ENCODE measurements at places on chromosomes 5 and 9.
A peak's percentile ranks its signal among the peaks of the same experiment; 100 is the strongest.

- no peak for DNase-seq
Observed at GRCh38 chr9:8751406-8751930, 951.9 kb upstream of the DMAC1 start.

DNA sequence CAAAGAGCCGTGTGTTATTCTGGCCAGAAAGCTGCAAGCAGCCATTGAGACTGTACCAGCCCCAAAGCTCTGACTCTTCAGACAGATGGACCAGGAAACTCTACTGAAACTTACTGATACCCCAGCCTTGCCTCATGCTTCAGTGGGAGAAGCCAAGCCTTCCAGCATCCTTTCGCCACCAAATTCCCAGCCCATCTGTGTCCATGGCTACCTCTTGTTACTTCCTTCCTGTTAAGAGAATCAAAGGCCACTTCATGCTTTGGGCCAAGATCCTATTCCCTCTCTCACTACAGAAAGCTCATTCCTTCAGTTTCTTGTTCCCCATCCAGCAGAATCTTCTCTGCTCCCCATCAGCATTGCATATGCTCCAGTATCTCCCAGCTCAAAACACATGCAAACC, 46.9 kb upstream of the FREM1 start:
- no peak for DNase-seq

GRCh38 chr9:91296354-91296753, 65.4 kb downstream of the AUH start:
- DNase-seq: no peak

DNA sequence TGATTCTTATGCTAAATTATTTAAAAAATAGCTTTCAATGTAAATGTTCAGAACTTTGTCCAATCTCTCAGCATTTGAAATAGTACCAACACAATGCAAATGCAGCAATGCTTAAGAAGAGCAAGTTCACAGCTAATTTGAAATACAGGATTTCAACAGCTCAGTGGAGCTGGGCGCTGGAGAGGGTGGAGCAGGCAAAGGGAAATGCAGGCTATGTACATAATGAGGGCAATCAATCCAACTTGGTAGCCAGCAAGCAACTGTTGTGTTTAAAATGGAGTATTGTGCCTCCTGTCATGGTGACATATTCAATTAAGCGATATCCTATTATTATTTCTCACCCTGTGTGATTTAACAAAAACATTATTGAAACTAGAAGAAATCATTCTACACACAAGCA, 568.8 kb downstream of the PSAT1 start:
- no peak for DNase-seq

- no peak for DNase-seq
Observed at GRCh38 chr5:16754601-16755000, 137.8 kb upstream of the RETREG1 start.

- DNase-seq: no peak
Observed at GRCh38 chr5:151174612-151175101, 17.1 kb upstream of the ANXA6 start.

DNA sequence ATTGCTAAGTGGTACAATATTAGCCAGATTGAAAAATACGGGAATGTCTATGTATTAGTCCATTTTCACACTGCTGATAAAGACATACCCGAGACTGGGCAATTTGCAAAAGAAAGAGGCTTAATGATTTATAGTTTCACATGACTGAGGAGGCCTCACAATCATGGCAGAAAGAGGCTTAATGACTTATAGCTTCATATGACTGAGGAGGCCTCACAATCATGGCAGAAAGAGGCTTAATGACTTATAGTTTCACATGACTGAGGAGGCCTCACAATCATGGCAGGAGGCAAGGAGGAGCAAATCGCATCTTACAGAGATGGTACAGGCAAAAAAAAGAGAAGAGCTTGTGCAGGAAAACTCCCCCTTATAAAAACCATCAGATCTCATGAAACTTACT, 32.3 kb upstream of the OLFM1 start:
- DNase-seq: no peak

- DNase-seq: peak; percentile 30
Observed at GRCh38 chr5:179166886-179167841, 107.0 kb downstream of the ZNF354C start.

DNA sequence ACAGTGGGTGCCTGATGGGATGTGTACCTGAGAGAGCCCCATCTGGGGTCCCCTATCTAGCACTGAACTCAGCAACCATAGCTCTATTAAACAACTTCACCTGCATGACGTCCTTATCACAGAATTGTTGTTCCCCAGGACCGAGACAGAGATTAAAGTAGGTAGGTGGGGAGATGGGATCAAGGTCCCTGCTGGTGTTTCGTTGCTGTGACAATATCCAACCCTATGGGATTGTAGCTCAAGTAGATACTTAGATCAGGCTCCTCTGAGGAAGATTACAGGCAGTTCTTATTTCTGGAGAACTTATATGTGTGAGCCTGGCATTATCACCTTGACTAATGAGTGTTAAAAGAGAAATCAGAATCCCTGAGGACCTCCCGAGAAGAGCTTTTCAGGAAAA, 84.9 kb downstream of the SLC28A3 start:
- no peak for DNase-seq

GRCh38 chr5:116559239-116559638, 15.4 kb downstream of the SEMA6A start:
- DNase-seq: no peak

DNA sequence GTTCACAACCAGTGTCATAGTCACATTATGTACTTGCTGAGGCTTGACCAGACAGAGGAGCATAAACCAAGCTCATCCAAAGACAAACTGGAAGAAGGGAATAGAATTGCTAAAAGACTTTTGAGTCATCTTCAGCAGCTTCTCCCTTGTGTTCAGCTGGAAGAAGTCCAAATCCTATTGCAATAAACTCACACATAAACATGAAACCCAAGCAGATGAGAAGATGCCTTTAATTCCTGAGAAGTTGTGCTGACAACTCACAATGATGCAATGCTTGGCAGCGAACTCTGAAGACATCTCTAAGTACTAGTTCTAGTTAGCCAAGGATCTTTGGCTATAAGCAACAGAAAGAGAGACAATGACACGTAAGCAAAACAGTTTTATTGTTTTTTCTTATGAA, 642.1 kb downstream of the KCTD16 start:
- DNase-seq: no peak

DNA sequence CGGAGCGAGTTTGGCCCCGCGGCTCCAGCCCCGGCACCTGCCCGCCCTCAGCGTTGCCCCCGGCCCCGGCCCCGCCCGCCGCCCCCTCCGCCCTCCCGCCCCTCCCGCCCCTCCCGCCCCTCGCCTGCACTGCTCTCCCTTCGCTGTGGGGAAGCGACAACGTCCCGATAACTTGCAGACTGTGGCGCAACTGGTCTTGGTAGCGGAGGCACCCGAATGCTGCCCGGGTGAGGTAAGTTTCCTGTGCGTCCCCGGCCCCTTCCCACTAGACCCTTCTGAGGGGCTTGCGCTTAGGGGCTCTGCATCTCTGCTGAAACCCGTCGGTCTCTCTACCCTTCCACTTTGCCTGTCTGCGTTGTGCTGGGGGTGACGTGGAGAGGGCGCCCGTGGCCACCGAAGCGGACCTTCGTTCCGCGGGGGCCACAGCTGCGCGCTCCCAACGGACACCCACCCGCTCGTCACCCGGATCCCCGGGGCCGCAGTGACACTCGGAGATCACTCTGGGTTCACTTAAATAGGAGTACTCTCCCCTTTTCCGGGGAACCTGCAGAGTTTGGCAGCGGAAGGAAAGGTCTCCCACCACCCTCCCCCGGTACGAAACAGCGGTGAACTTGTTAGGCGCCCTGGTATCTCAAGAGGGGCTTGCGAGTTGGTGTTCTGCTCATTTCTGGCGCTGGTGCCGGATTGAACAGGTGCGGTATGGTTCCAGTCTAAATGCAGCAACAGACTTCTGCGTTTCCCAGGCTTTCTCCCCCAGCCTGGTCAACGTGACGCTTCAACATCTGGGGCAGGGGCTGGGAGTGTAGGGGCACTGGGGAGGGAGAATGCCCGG, 707 bp downstream of the PIP5K1B start:
- peak; percentile 36 for DNase-seq

DNA sequence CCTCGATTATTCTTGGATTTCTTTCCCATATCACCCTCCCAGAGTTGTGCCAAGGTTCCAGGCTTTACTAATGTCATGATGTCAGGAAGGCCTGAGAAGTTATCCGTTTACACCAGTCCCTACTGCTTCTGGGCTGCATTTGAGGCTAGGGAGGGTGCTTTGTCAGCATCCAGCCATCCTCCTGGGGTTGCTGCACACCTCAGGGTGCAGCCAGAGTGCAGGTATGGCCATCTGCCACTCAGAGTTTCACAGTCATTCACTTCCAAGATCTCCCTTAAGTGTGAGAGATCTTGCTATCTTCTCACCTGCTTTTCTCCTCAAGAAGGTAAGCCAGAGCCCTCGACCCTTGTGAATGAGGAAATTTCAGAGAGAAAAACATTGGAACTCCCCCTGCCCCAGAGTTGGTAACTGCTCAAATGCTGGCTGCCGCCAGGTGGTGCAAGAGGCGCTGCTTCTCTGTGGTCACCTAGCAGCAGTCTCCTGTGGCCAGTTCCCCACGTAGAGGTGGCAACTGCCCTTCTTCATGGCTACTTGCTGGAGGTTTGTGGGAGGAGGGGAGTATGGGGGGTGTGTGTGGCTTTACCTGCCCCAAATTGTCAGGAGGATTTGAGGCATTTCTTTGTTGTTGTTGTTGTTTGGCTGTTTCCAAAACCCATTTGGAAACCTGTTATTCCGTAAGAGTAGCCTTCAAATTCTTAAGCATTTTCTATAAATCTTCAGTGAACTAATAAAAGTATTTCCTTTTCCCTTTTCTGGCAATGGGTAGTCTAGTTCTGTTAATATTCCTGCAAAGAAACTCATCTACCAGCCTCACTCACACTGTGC, 259.6 kb upstream of the DMRT1 start:
- no peak for DNase-seq

DNA sequence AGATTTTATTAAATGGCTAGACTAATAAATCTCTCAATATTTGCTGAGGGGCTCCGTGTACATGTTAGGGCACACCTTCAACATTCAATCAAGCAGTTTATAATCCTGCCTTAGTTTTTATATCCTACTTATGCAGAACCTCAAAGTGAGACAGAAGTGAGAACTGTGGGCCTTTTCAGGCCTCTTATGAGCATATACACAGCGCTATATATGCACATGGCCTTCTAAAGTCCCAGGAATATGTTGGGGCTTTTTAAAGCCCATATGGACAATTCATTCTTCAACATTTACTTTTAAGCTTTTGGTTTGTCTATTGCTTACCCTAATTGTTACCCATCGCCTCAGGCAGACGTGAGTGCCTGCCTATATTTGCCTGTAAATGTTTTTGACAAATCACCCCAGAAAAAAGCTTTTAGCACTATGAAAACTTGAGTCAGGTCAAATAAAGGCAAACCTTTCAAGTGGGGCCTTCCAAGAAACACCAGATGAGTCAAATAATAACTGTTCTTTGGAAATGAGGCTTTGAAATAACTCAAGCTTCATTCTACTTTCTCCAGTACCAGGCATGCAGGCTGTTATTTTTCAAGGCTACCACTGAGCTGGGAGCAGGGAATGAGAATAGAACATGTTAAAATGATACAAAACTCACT, 58.2 kb downstream of the ESM1 start:
- no peak for DNase-seq

DNA sequence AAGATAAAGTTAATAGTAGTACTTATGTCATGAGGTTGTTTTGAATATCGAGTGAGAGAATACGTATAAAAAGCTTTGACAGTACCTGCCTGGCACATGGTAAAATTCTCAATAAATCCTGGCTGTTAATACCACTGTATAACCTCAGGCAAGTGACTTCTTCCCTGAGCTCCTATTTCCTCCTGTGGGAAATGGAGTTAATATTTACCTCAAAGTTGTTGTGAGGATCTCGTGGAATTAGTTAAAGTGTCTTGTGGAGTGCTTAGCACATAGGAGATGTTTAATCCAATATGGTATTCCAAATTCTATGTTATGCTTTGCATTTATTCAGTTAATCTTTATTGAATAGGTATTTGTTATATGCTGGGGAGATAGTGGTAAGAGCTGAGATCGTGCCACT, 18.5 kb downstream of the FOCAD start:
- no peak for DNase-seq

DNA sequence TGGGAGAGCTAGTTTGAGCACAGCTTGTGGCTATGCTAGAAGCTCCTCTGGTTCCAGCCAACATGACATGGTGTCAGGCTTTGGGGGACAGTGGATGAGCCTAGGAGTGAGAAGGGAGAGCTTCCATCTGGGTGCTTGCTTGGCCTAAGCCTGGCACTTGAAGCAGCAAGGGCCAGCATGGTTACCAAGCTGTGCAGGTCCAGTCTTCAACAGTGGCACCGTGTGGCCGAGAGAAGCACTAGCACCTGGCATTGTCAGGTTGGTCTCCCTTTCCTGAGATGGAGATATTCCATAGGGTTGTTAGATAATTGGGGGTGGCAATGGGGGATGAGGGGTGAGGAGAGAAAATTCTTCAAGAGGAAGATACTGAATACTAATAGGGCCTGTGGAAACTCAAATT, 261.9 kb downstream of the PBX3 start:
- DNase-seq: no peak

- no peak for DNase-seq
Observed at GRCh38 chr9:4831944-4832343, 39.2 kb downstream of the RCL1 start.

GRCh38 chr5:14486486-14486885, 95.1 kb upstream of the OTULINL start:
- no peak for DNase-seq

- no peak for DNase-seq
Observed at GRCh38 chr9:121998513-121999049, 94.5 kb downstream of the TTLL11 start.

GRCh38 chr9:133848471-133849109, 110.4 kb upstream of the SARDH start:
- no peak for DNase-seq

GRCh38 chr9:110591526-110591925, 12.0 kb upstream of the SVEP1 start:
- DNase-seq: no peak

- no peak for DNase-seq
Observed at GRCh38 chr5:140239939-140240700, 62.8 kb downstream of the PFDN1 start.

- DNase-seq: no peak
Observed at GRCh38 chr5:170159947-170160346, 54.2 kb downstream of the FOXI1 start.

DNA sequence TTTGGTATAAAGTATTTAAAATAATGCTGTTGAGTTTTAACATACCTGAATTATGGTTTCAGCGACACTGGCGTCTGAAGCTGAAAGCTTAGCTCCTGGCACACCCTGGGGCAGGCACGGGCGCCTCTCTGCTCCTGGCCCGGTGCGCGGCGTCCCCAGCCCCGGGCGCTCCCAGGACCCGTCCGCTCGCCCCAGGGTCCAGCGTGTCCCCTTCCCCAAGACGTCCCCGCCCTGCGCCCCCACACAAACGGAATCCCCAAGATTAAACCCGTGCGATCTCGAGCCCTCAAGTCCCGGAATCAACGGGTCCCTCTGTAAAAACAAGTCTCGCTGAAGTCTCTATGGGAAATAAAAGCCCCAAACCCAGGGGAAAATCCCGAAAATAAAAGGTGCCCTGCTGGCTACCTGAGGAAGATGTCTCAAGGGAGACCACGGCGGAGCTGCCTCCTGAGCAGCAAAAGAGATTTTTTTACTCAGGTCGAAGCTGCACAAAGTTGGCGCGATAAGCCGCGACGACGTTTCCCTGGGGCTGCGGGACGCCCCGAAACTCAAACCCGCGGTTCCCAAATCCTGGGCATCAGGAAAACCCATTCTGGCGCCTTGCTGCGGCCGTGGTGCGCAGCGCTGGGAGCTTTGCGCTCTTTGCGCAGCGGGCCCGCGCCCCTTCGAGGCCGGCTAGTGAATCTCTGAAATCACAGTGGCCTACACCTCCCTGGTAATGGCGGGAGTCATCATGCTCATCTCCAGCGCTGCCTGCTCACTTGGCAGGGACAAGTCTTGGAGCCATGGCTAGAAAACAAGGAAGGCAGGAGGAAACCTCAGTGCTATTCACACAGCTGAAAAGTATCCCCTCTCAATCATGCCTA, 6.3 kb upstream of the IFNA8 start:
- DNase-seq: no peak
